A549 treated with dexamethasone at 1 μM for 4 hours (cell line): ENCODE measurements at places on chromosomes 7 and 10. TPM values are rescaled to one million over a fixed set of nuclear protein-coding genes. Genes with fewer than 3 reads are reported as not detected.

Gene ZNF488
- 10.6 to 13.9 TPM (median 13.1 TPM) in 5 replicates for total RNA-seq

Gene ASZ1
- total RNA-seq: not detected in 5 replicates

Gene DOCK4
- total RNA-seq: 5.5 to 10.1 TPM (median 7.4 TPM) in 5 replicates

Gene TMEM106B
- 28.5 to 35.8 TPM (median 33.2 TPM) in 5 replicates for total RNA-seq

Gene PNLIP
- total RNA-seq: 0.16 to 0.27 TPM (median 0.21 TPM) in 5 replicates

Gene COL13A1
- total RNA-seq: 0.09 to 0.37 TPM (median 0.21 TPM) in 5 replicates

Gene HACD1
- 40.2 to 61.8 TPM (median 52.7 TPM) in 5 replicates for total RNA-seq

Gene WNT2
- 0.02 TPM in 1 of 5 replicates, not detected in the others for total RNA-seq

Gene ATOH7
- 0.09 to 0.33 TPM (median 0.21 TPM) in 5 replicates for total RNA-seq

Gene GNAI1
- total RNA-seq: 25.4 to 32.8 TPM (median 27.2 TPM) in 5 replicates

Gene NUTM2E
- 0.26 to 0.48 TPM (median 0.40 TPM) in 5 replicates for total RNA-seq

Gene LOXL4
- total RNA-seq: 1.4 to 1.9 TPM (median 1.4 TPM) in 5 replicates
